ENCODE measurements at places on chromosomes 5 and 9.
A peak's percentile ranks its signal among the peaks of the same experiment; 100 is the strongest.

- DNase-seq, result no peak
These were observed 317.5 kb downstream of the PIK3R1 start for GRCh38 chr5:68533051-68533450.

- DNase-seq, result no peak
These were observed 352.3 kb downstream of the SLCO4C1 start for GRCh38 chr5:101943784-101944183.

- DNase-seq, result peak; percentile 72
These were observed 12.6 kb downstream of the MGAT1 start for GRCh38 chr5:180790020-180790419.

GRCh38 chr9:88502552-88503034 lies 32.4 kb upstream of the NXNL2 start:
- DNase-seq, result no peak

DNA sequence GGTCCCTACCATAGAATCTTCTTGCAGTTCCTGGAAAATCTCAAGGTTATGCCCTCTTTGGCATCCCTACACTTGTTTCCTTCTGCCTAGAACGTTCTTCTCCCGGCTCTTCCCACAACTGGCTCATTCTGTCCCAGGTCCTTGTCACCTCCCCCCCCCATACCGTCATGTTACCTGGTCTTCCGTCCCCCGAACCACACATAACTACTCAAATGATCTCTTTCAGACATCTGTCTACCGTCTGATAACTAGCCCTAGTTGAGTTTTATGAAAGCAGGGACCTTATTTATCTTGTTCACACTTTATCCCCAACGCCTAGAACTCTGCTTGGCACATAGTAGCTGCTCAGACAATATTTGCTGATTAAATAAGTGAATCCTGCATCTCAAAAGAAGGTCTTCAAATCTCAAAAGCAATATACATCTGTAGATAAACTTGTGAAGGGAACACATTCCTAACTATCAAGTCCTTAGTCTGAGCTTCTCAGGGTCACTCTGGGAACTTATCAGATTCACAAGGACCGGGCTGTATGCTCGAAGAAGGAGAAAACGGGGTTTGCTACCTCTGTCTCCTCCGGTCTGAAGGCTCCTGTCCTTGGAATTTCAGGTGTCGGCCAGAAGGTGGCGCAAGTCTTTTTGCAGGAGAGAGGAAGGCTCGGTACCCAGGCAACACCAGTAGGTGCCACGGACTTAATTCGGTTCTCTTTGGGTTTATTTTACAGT lies 30.0 kb downstream of the LCP2 start:
- DNase-seq, result peak; percentile 51

- DNase-seq, result no peak
These were observed 2.3 kb upstream of the PTPDC1 start for GRCh38 chr9:94081864-94082463.

DNA sequence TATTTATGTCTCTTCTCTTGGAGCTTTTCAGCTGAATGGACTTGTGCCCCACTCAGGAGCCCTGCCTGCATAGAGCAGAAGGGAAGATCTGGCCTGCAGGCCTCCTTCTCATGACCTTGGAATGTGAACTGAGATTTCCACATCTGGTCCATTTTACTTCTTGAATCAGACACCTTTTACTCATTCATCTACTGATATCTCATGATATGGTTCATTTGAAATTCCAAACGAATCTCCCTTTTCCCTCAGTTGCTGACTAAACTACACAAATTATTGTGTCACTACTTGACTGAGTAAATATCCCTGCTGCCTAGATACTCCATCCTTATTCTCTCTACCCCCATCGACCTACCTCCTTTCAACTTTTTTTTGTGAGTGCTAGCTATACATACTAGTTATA lies 138.7 kb downstream of the PLCXD3 start:
- no peak for DNase-seq

- DNase-seq, result no peak
These were observed 100.4 kb downstream of the OSTF1 start for GRCh38 chr9:75188756-75189155.

- no peak for DNase-seq
These were observed 27.7 kb upstream of the ZNF622 start for GRCh38 chr5:16493261-16493660.

GRCh38 chr5:109299557-109299956 lies 110.2 kb downstream of the PJA2 start:
- no peak for DNase-seq

Measured in D341Med (cell line).